Left lung (tissue), 14 donors: ENCODE measurements at places on chromosomes 4 and X.

DNA sequence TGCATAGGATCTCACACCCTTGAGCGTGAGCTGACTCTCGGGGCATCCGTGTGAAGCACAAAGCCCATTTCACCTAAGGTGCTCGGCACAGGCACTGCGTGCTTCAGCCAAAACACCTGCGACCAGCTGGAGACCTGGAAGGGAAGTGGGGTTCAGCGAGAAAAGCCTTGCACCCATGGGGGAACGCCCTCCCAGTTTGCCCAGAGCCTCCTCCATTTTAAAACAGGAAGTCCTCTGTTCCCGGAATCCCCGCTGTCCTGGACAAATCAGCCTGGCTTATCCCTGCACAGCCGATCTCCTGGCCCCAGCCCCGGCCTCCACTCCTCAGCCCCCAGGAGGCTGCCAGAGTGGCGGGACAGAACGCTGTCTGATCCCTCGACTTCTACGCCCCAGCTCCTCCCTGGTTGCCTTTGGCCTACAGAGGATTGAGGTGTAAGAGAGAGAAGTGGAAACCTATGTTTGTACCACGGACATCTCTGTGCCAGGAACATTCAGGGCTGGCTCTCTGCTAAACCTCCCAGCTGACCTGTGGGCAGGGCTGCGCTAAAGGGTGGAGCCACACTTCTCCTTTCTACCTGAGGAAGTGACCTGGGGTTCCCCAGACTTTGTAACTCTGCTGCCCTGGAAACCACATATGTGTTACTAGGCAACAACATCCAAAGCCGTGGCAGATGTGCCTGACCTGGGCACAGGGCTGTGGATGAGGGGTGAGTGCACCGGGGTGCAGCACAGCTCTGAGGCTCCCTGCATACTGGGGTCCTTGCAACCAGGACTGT is 3.8 kb upstream of the C4orf50 start:
- DNase-seq, result no peak

- DNase-seq, result no peak
These were observed 3.7 kb downstream of the GABRQ start for GRCh38 chrX:152641256-152641875.

DNA sequence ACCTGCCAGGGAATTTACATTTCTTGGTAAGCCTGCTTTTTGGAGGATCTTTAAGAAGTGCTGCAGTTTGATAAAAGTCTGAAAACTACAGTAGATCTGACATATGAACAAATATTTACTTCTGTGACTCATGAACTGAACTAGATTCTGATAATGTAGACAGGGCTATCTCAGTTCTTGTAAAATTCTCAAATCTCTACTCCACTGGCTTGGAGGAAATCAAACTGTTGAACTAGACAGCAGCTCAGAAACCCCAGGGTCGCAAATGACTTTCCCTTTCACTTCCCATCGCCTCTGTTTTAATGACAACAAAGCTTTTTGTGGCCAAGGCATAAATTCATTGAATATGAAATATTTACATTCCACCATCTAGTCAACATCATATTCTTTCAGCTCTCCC is 15.4 kb upstream of the OCIAD1 start:
- no peak for DNase-seq

GRCh38 chrX:129614481-129615255 is 40.1 kb downstream of the APLN start:
- no peak for DNase-seq

GRCh38 chr4:74931376-74931775 is 1.5 kb upstream of the PARM1 start:
- DNase-seq, result no peak

- no peak for DNase-seq
These were observed 41.7 kb upstream of the CDKN2AIP start for GRCh38 chr4:183402771-183403170.

- DNase-seq, result no peak
These were observed 182.2 kb upstream of the ATOH1 start for GRCh38 chr4:93646233-93646930.

GRCh38 chr4:130486186-130486585 is 1390.2 kb downstream of the C4orf33 start:
- DNase-seq, result no peak

DNA sequence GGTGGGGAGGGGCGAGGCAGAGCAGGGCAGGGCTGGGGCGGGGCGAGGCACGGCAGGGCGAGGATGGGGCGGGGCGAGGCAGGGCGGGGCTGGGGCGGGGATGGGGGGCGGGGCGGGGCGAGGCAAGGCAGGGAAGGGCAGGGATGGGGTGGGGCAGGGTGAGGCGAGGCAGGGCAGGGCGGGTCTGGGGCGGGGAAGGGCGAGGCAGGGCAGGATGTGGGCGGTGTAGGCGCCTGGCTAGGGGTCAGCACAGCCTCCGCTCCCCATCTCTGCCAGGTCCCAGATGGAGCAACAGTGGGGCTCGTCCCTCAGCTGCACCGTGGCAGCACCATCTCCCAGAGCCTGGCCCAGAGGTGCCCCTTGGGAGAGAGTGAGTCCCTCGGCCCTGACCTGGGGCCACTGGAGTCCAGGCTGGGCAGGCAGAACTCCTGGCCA is 4.2 kb upstream of the SRPK3 start:
- DNase-seq, result no peak

DNA sequence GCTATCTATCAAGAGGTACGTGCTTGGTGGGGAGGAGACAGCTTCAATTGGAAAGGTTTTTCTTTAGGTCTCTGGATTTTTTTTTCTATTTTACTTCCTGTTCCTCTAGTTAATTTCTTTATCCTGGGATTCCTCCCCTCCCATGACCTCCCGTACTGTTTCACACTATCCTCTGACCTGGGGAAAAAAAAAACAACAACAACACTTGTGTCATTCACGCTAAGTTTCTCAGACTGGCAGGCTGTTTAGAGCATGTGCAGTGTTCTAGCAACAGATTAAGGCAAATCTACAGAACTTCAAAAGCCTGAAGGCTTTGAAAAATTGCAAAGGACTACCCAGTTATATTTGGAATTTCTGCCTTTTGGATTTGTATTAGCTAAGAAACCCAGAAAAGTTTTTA is 358.4 kb downstream of the ARHGAP24 start:
- DNase-seq, result no peak

DNA sequence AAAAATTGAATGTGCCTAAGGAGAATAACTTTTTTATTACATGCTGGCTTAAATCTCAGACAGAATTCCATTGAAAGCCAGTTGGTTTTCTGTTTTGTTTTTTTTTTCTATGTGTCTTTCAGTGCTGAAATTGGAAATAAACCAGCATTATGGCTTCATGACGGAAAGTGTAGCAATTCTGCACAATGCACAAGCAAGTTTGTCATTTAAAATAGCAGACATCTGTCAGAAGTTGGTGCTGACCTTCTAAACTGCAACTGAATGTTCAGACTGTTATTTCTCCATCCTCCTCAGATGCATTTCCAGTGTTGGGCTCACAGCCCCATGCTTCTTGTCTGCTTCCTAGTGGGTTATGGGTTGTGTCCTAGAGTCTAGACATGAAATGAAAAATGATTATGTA is 107.2 kb upstream of the LIMCH1 start:
- peak; percentile 77 for DNase-seq

DNA sequence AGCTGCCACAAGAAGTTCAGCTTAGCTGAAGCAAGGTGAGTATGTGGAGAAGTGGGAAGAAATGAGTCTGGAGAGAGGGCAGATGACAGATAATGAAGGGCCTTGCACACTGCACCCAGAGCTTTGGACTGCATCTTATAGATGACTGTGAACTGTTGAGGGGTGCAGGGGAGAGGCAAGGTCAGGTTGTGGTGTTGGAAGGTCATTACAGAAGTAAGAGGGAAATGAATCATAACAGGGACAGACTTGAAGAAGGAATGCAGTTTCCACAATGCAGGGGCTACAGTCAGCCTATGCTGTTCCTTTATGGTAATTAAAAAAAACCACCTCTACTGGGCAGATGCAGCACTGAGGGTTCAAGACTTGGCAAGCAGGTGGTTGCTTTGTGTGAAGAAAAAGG is 4.8 kb upstream of the IGFBP7 start:
- no peak for DNase-seq

- no peak for DNase-seq
These were observed 386.0 kb downstream of the TLL1 start for GRCh38 chr4:166259081-166259480.

GRCh38 chrX:43590150-43590549 is 65.9 kb upstream of the MAOA start:
- no peak for DNase-seq

GRCh38 chr4:80029364-80029763 is 43.7 kb downstream of the ANTXR2 start:
- no peak for DNase-seq

DNA sequence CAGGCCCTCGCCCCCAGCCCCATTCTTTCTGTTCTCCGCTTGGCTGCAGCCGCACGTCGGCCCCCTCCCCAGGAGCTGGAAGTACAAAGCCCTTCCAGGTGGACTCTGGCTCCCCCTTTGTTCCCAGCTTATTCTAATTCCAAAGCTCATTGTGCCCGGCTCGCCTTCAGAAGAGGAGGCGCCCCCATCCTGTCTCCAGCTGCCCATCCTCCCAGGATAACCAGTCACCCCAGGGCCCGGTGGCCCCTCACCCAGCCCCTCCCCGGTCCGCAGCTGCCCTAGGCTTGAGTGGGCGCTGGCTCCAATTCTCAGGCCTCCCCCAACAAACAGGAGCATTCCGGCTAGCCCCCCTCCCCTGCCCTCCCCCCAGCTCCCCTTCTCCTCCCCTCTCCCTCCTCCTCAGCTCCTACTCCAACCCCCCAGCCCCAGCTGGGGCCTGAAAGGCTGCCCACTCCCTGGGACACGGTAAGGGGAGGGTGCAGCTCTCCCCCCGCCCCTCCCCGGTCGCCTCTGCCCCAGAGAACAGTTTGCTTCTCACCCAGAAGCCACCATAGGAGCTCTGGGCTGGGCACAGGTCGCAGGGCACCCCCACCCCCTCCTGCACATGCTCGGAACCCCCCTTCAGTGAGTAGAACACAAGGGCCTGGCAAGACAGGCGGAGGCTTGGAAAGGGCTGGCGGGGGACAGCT is 3.1 kb upstream of the SLC6A8 start:
- DNase-seq, result peak; percentile 18

GRCh38 chr4:128358231-128358912 is 70.8 kb upstream of the PGRMC2 start:
- DNase-seq, result no peak

DNA sequence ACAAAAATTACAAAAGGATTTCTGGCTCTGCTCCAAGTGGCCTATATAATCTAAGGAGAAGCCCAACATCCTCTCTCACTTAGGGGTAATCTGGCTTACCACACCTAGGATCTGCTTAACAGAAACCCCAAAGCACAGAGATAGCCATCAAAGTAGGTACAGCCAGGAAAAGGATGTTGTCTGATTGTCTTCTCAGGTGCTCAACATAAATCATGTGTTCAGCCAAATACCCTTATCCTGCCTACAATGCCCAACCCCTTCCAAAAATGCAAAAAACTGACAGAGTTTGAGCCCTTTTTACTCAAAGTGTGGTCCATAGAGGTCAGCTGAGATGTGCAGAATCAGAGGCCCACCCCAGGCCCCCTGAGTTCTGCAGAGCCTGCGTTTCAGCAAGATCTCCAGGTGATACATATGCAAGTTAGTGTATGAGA is 53.9 kb downstream of the PPM1K start:
- DNase-seq, result no peak

GRCh38 chrX:14362721-14363120 is 166.6 kb upstream of the GLRA2 start:
- DNase-seq, result no peak

DNA sequence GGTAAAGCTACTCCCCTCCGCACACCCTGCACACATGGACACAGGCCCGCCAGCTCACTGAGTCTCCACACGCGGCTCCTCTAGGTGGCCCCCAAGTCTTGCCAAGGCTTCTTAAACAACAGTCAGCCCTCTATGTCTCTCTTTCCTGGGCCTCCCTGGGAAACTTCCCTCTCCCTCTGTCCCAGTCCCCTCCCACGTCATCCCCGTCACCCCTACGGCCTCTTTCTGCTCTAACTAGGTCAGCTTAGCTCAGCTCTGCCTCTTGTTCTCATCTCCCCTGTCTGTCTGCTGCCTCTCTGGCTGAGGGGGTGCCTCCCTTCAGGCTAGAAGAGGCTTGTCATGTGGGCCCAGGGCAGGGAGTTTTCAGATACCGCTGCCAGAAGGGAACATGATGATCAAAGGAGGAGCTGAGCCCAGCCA is 38.8 kb downstream of the SEPTIN6 start:
- DNase-seq, result no peak

DNA sequence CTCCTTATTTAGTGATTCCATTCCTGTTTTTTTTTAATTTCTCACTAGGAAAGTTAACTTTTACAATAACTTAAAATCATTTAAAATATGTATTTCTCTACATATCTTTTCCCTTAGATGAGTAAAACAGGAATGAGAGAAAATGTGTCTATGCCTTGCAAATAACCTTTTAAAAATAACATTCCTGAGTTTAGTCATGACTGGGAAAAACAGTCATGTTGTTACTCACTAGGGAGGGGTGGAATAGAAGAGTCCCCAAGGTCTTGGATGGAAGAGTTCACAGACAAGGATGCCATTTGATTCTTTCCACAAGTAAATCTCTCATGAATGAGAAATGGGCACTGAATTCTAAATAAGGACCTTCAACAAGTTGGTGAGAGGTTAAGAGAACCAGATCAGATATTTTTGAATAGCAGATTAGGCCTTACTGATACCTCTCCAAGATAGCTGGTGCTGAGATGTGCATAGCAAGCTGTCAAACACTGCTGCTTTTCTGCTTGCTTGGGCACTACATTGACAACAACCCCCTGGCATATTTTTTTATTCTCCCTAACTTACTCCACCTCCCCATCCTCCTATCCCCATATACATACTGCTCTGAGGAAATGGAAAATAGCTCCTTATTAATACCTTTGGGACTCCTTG is 25.1 kb downstream of the UGDH start:
- no peak for DNase-seq
